ENCODE measurements at places on chromosomes 4 and X.
A peak's percentile ranks its signal among the peaks of the same experiment; 100 is the strongest.

- no peak for DNase-seq
Observed at GRCh38 chr4:4763822-4764557, 95.5 kb upstream of the MSX1 start.

DNA sequence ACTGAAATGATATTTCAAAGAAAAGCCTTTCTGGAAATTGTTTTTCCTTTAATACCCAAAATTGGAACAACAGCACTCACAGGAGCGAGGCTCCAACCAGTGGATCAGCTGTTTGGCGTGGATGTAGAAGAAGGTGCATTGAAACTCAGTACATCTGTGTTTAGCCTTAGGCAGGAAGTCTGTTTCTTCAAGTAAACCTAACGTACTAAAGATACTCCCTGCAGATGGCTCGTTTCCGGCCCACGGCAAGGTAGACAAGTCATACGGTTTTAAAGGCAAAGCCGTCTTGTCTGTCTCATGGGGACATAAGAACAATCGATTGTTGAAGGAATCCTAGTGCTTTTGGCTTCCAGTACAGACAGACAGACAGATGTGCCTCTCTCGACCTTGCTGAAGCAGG lies 50.0 kb upstream of the CLCN4 start:
- peak; percentile 62 for DNase-seq

- DNase-seq = no peak
Observed at GRCh38 chr4:151129796-151130195, 30.4 kb downstream of the RPS3A start.

- no peak for DNase-seq
Observed at GRCh38 chrX:120365968-120366367, 4.1 kb downstream of the ATP1B4 start.

- DNase-seq = no peak
Observed at GRCh38 chr4:7430965-7431695, 3.6 kb downstream of the PSAPL1 start.

All from CD4-positive, alpha-beta T cell treated with Interleukin-12 subunit alpha and Interleukin-12 subunit beta, for 1 hour (primary cell).